Regular cardiac myocyte (primary cell): ENCODE measurements at places on chromosomes 6 and 20. TPM values are rescaled to one million over a fixed set of nuclear protein-coding genes. Genes with fewer than 3 reads are reported as not detected.

The CTCFL gene
- total RNA-seq, result under 0.01 TPM in 1 of 2 replicates, not detected in the other

The RIPOR2 gene
- total RNA-seq, result 0.19 and 1.1 TPM in 2 replicates

The TSPO2 gene
- not detected in 2 replicates for total RNA-seq

The CLPSL1 gene
- total RNA-seq, result not detected in 2 replicates
